AG09319 (cell line): ENCODE measurements at places on chromosomes 7 and 10.

DNA sequence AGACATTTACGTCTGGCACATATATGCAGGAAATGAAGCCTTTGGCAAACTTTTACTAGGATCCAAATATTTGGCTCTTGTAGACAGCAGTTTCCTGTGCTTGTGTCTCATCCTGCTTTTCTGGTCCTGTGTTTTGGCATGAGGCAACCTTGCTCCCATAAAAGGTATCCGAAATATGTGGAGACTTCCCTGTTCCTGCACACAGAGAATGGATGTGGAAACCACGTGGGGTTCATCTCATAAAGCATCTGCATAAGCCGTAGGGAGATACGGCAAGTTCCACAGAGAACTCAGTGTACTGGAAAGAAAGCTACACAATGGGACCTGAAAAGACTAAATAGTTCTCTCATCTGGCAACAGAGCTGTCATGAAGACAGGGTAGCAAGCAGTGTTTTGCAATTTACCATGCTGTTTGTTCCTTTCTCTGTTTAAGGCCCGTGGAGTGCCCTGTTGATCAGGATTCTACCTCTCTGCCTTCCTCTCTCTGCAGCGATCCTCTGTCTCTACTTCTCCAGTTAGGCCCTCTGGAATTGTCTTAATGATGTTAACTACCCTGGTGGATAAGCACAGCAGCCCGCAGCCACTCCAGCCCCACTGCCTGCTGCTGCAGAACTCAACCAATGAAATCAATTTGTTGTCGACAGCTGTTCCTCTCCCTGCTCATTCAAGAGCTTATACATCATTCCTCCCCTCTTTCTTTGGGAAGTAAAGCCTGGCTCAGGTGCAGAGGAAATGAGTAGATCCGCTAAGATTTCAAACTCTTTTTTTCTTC lies 293.6 kb downstream of the CSTF2T start:
- no peak for DNase-seq

GRCh38 chr10:102564209-102564834 lies 60.5 kb downstream of the SUFU start:
- no peak for DNase-seq

GRCh38 chr7:128234476-128235026 lies 6.5 kb upstream of the LEP start:
- no peak for DNase-seq

DNA sequence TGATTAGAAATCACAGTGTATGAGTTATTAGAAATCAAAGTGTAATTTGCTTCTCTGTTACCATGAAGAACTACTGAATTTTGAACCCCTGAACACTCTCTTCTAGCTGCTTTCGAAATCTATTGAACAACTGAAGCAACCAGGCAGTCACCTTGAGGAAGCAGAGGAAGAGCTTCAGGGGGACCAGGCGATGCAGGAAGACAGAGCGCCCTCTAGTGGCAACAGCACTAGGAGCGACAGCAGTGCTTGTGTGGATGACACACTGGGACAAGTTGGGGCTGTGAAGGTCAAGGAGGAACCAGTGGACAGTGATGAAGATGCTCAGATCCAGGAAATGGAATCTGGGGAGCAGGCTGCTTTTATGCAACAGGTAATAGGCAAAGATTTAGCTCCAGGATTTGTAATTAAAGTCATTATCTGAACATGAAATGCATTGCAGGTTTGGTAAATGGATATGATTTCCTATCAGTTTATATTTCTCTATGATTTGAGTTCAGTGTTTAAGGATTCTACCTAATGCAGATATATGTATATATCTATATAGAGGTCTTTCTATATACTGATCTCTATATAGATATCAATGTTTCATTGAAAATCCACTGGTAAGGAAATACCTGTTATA lies 170.7 kb downstream of the HDAC9 start:
- peak; percentile 40 for DNase-seq

GRCh38 chr7:121369462-121369861 lies 26.6 kb downstream of the FAM3C start:
- DNase-seq = peak; percentile 10

- DNase-seq = no peak
Measured at GRCh38 chr7:105827151-105827875, 49.1 kb downstream of the ATXN7L1 start.

- no peak for DNase-seq
Measured at GRCh38 chr7:135843214-135843613, 94.6 kb upstream of the FAM180A start.
